ENCODE measurements at places on chromosomes 4 and X.

DNA sequence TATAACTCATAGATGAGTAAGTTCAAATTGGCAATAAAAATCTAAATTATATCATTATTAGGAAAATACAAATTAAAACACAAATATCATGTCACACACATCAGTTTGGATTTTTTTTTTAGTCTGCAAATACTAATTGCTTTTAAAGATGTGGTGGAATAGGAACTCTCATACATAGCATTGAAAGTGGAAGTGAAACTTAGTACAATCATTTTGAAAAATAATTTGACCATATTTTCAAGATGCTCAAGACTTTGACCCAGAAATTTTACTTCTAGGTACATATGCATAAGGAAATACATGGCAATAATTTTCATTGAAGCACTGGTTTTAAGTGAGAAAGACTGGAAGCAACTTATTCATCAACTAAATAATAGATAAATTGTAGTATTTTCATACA is 147.5 kb upstream of the SMIM31 start:
- DNase-seq, result no peak

DNA sequence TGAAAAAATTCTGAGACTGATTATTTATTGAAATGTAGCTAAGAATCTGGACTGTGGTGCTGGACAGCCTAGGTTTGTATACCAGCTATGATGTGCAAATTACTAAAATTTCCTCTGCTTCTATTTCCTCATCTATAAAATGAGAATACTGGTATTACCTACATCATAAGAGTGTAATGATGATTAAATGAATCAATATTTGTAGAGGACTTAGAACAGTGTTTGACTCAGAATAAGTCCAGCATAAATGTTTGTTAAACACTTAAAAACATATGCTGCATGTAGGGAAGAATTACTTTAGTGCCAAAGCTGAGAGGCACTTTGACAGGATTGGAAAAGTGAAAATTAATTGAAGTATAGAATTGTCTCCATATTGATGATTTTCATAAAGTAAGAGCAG is 55.3 kb upstream of the TMPRSS11F start:
- DNase-seq, result no peak

- peak; percentile 92 for DNase-seq
Measured at GRCh38 chr4:173169428-173170181, 994 bp downstream of the GALNT7 start.

- DNase-seq, result no peak
Measured at GRCh38 chr4:124212815-124213630, 499.5 kb downstream of the ANKRD50 start.

DNA sequence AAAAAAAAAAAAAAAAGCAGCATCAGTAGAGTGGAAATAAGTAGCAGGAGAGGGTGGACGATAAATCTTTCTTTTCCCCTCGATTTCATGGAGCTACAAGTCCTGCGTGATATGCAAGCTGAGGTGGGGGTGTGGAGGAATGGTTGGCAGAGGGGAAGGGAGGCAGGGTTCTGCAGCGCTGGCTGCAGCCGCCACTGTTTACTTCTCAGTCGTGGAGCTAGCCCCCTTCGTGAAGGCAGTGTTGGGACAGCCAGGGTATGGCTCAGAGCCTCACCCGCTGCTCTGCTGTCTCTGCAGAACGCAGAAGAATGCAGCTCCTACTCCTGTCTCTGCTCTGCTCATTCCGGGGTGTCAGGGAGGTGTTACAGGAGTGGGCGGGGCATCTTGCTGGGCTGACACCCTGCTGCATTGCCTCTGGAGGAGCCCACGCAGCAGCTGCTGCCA is 140.6 kb downstream of the GPM6A start:
- DNase-seq, result no peak

- peak; percentile 66 for DNase-seq
Measured at GRCh38 chr4:82201805-82202641, 171.8 kb downstream of the HNRNPD start.

DNA sequence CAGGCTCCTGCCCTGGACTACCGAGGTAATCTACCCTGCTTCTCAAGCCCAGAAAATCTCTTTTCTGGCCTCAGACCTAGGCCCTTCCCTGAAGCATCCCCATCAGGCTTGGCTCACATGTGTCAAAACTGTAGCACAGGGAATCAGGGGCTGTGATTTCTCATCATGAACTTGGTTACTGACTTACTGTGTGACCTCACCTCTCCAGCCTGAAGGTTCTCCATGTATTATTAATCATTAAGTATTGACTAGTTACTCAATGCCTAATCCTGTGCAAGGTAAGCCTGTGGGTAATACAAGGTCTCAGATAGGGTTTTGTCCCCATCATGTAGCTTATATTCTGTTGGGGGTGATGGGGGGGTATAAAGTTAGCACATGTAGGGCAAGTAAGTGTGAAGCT is 6.8 kb downstream of the SRPX2 start:
- no peak for DNase-seq

- no peak for DNase-seq
Measured at GRCh38 chr4:10120943-10121567, 4.5 kb upstream of the WDR1 start.

DNA sequence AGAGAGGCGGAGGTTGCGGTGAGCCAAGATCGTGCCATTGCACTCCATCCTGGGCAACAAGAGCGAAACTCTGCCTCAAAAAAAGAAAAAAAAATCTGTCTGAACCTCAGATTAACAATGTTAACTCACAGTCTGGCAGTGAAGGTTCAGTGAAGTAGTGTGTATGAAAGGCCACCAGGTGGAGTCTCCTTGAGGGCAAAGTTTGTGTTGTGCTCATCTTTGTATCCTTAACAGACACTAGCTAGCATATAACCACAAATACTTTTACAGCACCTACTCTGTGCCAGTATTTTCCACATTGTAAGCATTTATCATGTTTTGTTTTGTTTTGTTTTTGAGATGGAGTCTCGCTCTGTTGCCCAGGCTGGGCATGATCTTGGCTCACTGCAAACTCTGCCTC is 46.0 kb upstream of the MGST2 start:
- DNase-seq, result peak; percentile 53

GRCh38 chr4:159400558-159401225 is 297.8 kb downstream of the RAPGEF2 start:
- DNase-seq, result peak; percentile 37

DNA sequence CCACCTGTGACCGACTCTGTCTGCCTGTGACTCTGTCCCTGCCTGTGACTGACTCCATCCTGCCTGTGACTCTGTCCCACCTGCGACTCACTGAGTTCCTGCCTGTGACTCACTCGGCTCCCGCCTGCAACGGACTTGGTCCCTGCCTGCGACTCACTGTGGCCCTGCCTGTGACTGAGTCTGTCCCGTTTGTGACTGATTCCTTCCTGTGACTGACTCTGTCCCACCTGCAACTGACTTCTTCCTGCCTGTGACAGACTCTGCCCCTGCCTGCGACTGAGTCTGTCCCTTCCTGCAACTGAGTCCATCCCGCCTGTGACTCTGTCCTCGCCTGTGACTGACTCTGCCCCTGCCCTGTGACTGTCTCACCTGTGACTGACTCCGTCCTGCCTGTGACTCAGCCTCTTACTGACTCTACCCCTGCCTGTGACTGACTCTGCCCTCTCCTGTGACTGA is 9.6 kb upstream of the UVSSA start:
- DNase-seq, result peak; percentile 41

DNA sequence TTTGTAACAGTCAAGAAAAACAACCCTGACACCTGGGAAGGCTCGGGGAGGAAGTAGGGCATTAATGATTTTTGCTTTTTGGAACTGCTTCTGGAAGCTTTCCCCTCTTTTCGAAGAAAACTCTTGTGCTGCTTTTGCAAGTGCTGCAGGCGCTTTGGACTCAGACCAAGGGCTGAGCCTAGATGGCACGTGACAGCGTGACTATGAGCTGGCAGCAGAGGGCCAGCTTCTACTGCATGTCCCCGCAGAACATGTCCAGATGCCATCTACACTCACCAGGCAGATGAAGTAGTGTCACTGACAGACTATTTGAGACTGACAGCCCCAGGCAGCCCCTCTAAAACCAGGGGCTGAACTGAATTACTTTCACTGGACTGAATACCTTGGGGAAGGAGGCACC is 6.2 kb downstream of the NR0B1 start:
- no peak for DNase-seq

DNA sequence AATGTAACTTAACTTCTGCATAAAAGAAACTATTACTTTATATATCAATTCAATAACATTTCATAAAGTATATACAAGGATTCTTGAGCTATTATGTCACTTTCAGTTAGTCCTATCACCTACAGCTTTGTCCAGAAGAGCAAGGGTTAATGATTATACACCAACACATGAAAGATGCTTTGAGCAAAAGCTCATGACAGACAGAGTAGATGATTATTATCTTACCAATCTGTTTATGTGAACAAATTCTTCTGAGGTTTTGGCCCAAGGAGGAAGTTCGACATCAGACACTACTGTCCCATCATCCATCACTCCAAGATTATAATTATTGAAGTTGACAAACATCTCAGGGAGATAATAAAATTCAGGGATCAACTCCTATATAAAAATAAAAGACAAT is 166.7 kb upstream of the MAB21L2 start:
- no peak for DNase-seq

- no peak for DNase-seq
Measured at GRCh38 chr4:126800575-126801141, 832.1 kb upstream of the INTU start.

DNA sequence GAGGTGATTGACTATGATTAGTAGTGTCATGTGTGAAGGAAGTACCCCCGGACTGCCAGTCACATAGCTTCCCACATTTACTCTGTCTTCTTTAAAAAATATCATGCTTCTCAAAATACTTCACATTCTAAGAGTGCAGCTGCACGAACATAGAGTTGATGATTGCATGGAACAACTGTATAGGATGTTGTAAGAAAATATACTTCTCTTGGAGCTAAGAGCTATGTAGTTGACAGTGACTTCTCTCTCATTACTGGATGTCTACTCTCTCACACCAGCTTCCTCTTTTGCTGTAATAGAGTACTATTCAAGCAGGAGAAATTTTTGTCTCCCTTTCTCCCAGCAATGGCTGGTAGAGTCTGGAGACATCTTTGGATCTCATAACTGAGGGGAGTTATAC is 99.4 kb upstream of the PUDP start:
- no peak for DNase-seq
